Spleen (tissue), 13 donors: ENCODE measurements at places on chromosomes 12 and 14. TPM values are rescaled to one million over a fixed set of nuclear protein-coding genes. Genes with fewer than 3 reads are reported as not detected.

DNA sequence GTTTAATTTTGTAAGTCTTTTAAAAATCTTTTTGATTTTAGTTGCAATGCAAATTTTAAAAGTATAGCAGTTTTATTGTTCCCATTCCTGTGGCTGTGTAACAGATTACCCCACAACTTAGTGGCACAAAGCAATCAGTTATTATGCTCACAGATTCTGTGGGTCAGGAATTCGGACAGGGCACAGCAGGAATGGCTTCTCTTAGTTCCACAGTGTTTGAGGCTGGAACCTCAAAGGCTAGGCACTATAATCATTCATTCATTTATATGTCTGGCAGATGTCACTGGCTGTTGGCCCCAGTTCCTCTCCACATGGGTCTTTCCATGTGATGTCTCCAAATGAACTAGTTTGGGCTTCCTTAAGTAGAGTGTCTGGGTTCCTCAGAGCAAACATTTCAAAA is 193.3 kb downstream of the RAD51B start:
- H3K27me3 ChIP-seq, result no peaks in the 10 kb centered on the region
- H3K36me3 ChIP-seq, result no peaks in the 10 kb centered on the region
- no peaks in the 10 kb centered on the region for H3K4me1 ChIP-seq
- DNase-seq, result no peak
- no peak overlapping the region for H3K27ac ChIP-seq

- H3K27me3 ChIP-seq, result no peaks in the 10 kb centered on the region
- peak; percentile 91 for DNase-seq
Observed at GRCh38 chr12:94650143-94651056, at the start of gene TMCC3. Gene TMCC3, minus strand, starts transcription at chr12:94650557. Its CDS starts 127 bp downstream, at chr12:94650430.

- no peak overlapping the region for H3K27ac ChIP-seq
- no peaks in the 10 kb centered on the region for H3K27me3 ChIP-seq
- no peaks in the 10 kb centered on the region for H3K4me1 ChIP-seq
- peak; percentile 58 for DNase-seq
- no peaks in the 10 kb centered on the region for H3K36me3 ChIP-seq
Observed at GRCh38 chr12:3087758-3088650, 10.8 kb downstream of the TSPAN9 start.

GRCh38 chr12:92977326-92977725 is 48.2 kb upstream of the EEA1 start:
- no peak overlapping the region for H3K27ac ChIP-seq
- H3K4me3 ChIP-seq, result no peak overlapping the region

DNA sequence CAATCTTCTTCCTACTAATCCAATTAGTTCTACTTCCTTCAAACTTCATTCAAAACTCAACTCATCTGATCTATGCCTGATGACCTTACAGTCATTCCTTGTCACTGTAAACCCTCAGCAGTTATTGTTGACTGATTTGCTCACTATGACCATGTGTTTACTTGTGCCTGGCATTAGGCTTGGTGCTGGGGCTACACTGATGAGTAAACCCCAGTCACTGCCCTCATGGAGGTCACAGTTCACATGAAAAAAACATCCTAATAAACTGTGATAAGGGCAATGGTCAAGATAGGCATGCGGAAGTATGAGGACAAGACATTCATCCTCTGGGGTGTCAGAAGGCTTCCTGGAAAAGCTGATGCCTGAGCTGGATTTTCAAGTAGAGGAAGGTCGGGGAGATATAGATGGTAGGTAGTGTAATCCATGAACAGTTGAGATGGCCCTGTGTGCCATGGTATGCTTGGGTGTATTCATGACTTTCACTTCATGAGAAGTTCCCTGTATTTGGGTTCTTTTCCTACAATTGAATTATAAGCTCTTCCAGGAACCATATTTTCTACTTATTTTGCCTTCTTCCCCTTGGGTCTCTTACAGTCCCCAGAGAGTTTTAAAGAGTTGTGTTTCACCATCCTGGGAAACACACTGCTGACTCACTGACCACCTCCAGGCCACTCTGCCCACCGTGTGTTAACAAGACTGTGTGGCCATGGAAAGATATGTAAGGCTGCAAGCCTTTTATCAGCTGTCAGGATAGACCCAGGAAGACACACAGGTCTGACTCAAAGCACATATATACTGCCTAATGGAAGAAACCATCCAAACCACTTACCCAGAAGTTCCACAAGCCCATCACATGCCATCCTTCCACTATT is 38.7 kb upstream of the DUSP6 start:
- H3K27ac ChIP-seq, result peak overlapping the region; percentile 64
- H3K4me1 ChIP-seq, result peaks cover 14% of the 10 kb centered on the region
- no peaks in the 10 kb centered on the region for H3K36me3 ChIP-seq
- DNase-seq, result no peak
- H3K27me3 ChIP-seq, result no peaks in the 10 kb centered on the region

- H3K36me3 ChIP-seq, result no peaks in the 10 kb centered on the region
- no peak for DNase-seq
- no peak overlapping the region for H3K4me3 ChIP-seq
- H3K27ac ChIP-seq, result no peak overlapping the region
- H3K27me3 ChIP-seq, result no peaks in the 10 kb centered on the region
- H3K4me1 ChIP-seq, result no peaks in the 10 kb centered on the region
Observed at GRCh38 chr12:58171914-58172313, 230.5 kb downstream of the ATP23 start.

DNA sequence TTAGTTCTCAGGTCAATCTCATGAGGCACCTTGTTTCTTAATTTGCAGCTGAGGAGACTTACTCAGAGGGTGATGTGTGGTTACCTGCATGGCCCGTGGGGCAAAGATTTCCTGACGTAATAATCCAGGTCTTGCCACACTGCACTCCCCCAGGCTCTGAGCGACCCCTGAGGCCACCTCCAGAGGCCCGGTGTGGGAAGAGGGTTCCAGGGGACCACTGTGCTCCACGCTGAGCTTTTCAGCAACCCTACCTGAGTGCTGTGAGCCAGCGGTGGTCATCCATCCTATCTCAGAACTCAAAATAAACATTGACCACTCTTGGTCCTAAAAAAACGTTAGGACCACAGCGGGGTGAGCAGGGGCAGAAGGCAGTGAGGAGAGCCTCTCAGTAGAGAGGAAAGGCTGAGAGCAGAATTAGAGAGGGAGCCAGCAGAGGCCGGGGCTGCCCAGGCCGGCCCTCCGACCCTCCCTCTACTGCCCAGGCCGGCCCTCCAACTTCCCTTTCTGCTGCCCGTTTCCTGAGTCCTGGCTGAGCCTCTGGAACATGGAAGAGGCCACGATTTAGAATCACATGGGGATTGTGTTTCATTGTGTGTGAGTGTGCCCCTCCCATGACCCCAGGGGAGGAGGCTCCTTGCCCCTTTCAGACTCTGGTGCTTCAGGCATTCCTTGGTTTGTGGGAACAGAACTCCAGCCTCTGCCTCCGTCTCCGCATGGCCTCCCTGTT is 188.2 kb upstream of the DIO3 start:
- no peak overlapping the region for H3K4me3 ChIP-seq
- no peaks in the 10 kb centered on the region for H3K4me1 ChIP-seq
- no peaks in the 10 kb centered on the region for H3K27me3 ChIP-seq
- H3K27ac ChIP-seq, result no peak overlapping the region
- DNase-seq, result no peak
- no peaks in the 10 kb centered on the region for H3K36me3 ChIP-seq

GRCh38 chr12:7483343-7483742 is 20.2 kb downstream of the CD163 start:
- peaks cover 2% of the 10 kb centered on the region for H3K4me1 ChIP-seq
- no peaks in the 10 kb centered on the region for H3K27me3 ChIP-seq
- H3K4me3 ChIP-seq, result no peak overlapping the region
- H3K36me3 ChIP-seq, result peaks cover 55% of the 10 kb centered on the region
- DNase-seq, result no peak
- H3K27ac ChIP-seq, result no peak overlapping the region

GRCh38 chr14:54771411-54772027 is 131.1 kb downstream of the GCH1 start:
- H3K27me3 ChIP-seq, result no peaks in the 10 kb centered on the region
- H3K27ac ChIP-seq, result peak overlapping the region; percentile 2
- DNase-seq, result no peak
- H3K36me3 ChIP-seq, result peaks cover 29% of the 10 kb centered on the region

DNA sequence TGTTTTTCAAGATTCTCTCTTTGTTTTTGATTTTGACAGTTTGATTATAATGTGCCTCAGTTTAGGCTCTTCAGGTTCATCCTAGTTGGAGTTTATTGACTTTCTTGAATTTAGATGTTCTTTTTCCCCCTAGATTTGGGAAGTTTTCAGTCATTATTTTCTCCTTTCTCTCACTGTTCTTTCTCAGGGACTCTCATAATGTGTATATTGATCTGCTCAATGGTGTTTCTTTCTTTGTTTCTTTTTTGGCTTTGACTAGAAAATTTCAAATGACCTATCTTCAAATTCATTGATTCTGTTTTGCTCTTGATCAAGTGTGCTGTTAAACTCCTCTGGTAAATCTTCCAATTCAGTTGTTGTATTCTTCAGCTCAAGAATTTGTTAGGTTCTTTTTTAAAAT is 108.3 kb downstream of the RGS6 start:
- no peak overlapping the region for H3K27ac ChIP-seq
- no peak for DNase-seq
- H3K27me3 ChIP-seq, result no peaks in the 10 kb centered on the region

- DNase-seq, result no peak
- H3K4me1 ChIP-seq, result peaks cover 11% of the 10 kb centered on the region
- H3K27me3 ChIP-seq, result no peaks in the 10 kb centered on the region
- no peak overlapping the region for H3K27ac ChIP-seq
- H3K4me3 ChIP-seq, result no peak overlapping the region
- no peaks in the 10 kb centered on the region for H3K36me3 ChIP-seq
Observed at GRCh38 chr12:52818388-52818787, 4.5 kb upstream of the KRT4 start.

DNA sequence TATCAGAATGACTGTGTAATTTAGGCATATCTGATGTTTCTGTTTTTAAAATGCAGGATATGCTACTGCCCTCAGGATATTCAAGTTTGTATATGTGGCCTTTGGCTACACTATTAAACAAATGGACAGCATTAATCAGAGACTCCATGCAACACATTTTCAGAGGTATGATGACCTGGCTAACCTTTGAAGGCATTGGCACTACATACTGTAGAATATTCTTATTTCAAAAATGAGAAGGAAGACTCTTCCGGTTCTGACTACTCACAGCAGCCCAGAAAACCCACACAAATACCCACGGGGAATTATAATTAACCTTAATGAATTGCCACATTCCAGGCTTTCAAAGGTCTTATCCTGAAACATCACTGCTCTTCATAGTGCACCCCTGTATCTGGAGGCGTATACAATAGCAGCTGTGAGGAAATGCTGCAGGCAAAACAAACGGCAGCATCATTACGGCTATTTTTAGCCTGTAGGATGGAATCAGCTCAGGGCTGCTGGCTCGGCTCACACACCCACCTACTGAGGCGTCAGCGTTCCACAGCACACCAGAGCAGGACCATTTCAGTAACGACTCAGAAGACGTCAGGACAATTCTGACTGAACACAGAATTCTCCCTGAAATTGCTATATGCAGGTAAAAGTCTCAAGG is 648.5 kb downstream of the RPS29 start:
- H3K4me1 ChIP-seq, result no peaks in the 10 kb centered on the region
- H3K27me3 ChIP-seq, result no peaks in the 10 kb centered on the region
- H3K4me3 ChIP-seq, result no peak overlapping the region
- H3K36me3 ChIP-seq, result no peaks in the 10 kb centered on the region
- no peak overlapping the region for H3K27ac ChIP-seq

GRCh38 chr14:75315144-75315543 is 36.5 kb downstream of the FOS start:
- H3K27ac ChIP-seq, result no peak overlapping the region
- DNase-seq, result no peak
- no peaks in the 10 kb centered on the region for H3K36me3 ChIP-seq
- no peaks in the 10 kb centered on the region for H3K27me3 ChIP-seq

DNA sequence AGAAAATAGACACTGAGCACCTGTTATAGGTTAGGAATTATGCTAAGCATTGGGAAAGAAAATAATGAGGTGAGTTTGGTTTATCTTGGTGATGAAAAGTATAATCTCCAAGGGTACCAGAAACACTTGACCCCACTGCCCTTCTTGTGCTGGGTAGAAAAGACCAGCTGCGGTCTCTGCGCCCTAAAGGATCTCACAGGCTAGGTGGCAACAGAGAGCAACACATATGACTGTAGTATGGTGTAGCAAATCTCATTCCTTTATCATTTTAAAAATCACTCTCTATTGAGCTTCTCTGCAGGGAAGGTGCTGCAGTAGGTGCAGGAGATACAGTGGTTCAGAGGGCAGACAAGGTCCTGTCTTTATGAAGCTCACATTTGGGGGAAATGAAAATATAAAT is 26.1 kb downstream of the NRXN3 start:
- no peak overlapping the region for H3K27ac ChIP-seq
- H3K4me3 ChIP-seq, result no peak overlapping the region
- no peak for DNase-seq
- no peaks in the 10 kb centered on the region for H3K36me3 ChIP-seq
- H3K4me1 ChIP-seq, result no peaks in the 10 kb centered on the region

DNA sequence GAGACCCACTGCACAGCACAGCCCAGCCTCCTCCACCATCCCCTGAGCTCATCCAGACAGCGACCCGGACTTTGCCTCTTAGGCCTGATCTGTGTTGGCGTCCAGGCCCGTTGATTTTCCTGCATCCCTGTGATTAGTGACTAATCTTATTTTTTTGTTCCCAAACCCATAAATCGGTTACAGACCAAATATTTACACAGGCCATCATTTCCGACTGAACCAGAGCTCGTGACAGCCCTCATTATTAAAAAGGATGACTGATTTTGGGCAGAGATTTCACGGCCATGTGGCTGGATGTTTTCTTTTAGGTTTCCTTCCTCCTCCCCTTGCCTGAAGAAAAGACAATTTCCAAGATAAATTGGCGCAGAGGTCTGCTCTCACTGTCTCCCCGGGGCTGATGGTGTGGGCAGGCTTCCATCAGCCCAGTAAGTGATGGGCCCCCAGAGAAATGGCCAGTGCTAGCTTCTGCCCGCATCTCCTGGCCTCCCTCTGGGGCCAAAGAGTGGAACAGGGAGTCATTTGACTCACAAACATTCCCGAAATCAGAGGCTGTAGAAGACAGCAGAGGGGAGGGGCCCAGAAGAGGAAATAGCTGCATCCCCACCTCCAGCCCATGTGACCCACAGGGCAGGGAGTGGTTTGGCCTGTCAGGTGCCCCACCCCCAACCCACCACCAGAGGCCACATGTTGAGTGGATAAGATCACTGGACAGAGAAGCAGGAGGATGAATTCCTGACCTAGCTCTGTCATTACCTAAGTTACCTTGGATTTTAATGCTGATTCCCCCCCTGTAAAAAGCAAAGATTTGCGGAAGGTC is 283.5 kb downstream of the KSR2 start:
- no peak overlapping the region for H3K4me3 ChIP-seq
- DNase-seq, result no peak
- no peak overlapping the region for H3K27ac ChIP-seq
- no peaks in the 10 kb centered on the region for H3K4me1 ChIP-seq
- no peaks in the 10 kb centered on the region for H3K36me3 ChIP-seq

GRCh38 chr14:61102549-61103466 is 121.8 kb downstream of the SLC38A6 start:
- H3K27ac ChIP-seq, result peak overlapping the region; percentile 58
- no peak overlapping the region for H3K4me3 ChIP-seq

GRCh38 chr12:15720295-15720694 is 68.9 kb downstream of the EPS8 start:
- no peaks in the 10 kb centered on the region for H3K27me3 ChIP-seq
- DNase-seq, result no peak
- H3K27ac ChIP-seq, result no peak overlapping the region
- peaks cover 5% of the 10 kb centered on the region for H3K4me1 ChIP-seq
- H3K36me3 ChIP-seq, result no peaks in the 10 kb centered on the region

Gene SLC25A47
- not detected for total RNA-seq

Gene RASSF8
- total RNA-seq, result 38.0 TPM

Gene SLIRP
- 58.9 TPM for total RNA-seq

Gene NKX2-1
- total RNA-seq, result not detected

Gene COCH
- 7.0 TPM for total RNA-seq

Gene FAM90A1
- total RNA-seq, result not detected

Gene FAR2
- 37.8 TPM for total RNA-seq

Gene MAP1LC3B2
- total RNA-seq, result 2.2 TPM

Gene AMDHD1
- total RNA-seq, result 4.5 TPM
